ENCODE measurements at places on chromosomes 7 and 10.
A peak's percentile ranks its signal among the peaks of the same experiment; 100 is the strongest.

DNA sequence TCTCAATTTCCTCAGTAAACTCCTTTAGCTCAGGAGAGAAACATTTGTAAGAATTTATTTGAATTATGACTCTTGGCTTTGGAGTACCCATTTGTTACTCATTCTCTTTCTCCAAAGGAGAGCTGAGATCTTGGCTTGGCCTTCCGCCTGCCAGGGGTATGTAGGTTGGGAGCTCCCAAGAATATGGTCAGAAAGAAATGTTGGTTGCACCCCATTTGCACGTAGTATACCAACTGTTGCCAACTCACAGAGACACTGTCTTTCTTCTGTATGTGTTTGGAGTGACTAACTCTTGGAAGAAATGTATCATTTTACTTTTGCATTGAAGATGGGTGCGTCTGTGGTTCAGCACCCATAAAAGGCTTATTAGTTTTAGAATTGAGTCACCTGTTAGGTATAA, 708.5 kb upstream of the SORCS1 start:
- no peaks in the 10 kb centered on the region for H3K4me1 ChIP-seq
- H3K4me3 ChIP-seq: no peak overlapping the region
- DNase-seq: no peak
- H3K27me3 ChIP-seq: no peaks in the 10 kb centered on the region
- H3K36me3 ChIP-seq: no peaks in the 10 kb centered on the region

DNA sequence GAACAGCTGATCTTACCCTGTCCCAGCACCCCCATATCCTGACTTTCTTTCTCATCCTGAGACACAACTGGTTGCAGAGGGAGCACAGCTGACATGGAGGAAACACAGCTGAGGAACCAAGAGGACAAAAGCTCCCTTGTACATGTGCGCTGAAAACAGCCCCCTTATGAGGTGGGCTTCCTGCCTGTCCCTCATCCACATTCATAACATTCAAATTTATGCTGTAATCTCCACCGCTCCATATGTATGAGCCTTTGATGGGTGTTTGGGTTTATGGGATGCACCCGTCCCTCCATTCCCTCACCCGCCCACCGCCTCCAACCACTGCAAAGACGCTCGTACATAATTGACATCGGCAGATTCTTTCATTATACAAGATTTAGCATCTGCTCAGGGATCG, 49.6 kb upstream of the BTRC start:
- no peak overlapping the region for H3K4me3 ChIP-seq
- no peaks in the 10 kb centered on the region for H3K36me3 ChIP-seq
- no peaks in the 10 kb centered on the region for H3K27me3 ChIP-seq
- peaks cover 7% of the 10 kb centered on the region for H3K4me1 ChIP-seq
- no peak for DNase-seq

DNA sequence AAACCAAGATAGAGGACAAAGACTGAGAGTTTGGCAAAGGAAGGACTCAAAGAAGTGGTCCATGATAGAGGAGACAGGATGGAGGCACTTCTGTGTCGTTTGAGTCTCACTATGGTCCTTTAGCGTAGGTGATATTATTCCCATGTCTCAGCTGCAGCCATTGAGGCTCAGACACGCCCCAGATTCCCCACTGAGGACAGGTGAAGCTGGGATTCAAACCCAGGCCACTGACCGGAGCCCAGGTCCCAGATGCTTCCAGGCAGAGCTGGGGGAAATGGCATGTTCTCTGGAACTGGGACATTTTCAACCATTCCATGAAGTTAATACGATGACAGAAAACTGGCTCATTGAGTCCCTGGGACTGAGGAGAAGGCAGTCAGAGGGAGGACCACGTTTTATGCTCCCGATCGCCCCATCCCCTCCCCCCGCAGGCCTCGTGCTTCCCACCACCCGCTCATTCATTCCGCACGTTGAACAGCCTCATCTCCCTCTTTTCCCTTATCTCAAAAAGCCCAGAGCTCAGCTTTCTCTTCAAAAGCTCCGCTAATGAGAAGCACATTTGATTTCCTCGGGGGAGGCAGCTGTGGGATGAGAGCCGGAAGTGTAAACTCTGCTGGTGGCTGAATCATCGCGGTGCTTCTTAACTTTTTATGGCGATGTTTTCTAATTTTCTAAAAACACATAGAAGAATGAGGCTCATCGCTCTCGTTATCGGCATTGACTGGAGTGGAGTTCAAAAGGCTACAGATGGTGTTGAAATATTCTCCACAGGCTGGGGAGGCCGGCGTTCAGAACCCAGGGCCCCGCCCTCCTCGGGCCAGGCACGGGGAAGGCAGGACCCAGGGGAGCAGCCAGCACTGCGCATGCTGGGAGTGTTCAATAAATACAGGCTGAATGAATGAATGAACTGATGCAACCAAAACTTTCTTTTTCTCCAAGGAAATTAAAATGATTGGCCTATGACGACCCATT, 64.0 kb downstream of the OAT start:
- H3K36me3 ChIP-seq: no peaks in the 10 kb centered on the region
- DNase-seq: no peak
- no peaks in the 10 kb centered on the region for H3K27me3 ChIP-seq
- no peak overlapping the region for H3K4me3 ChIP-seq

DNA sequence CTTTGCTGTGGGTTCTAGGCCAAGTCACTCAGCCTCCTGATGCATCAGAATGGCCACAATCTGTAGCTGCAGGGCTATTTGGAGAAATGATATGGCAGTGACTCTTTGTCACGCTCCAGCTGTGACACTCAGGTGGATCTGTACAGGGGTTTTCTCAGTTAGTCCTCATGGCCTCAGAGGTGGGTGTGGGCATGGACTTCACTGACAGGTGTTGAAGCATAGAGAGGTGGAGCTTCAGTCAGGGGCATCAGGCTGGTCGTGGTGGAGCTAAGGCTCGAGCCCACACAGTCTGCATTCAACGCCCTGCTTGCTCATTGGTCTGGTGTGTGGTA, 21.2 kb downstream of the PALD1 start:
- H3K36me3 ChIP-seq: no peaks in the 10 kb centered on the region
- DNase-seq: no peak
- no peak overlapping the region for H3K4me3 ChIP-seq
- no peak overlapping the region for H3K27ac ChIP-seq
- H3K27me3 ChIP-seq: no peaks in the 10 kb centered on the region

DNA sequence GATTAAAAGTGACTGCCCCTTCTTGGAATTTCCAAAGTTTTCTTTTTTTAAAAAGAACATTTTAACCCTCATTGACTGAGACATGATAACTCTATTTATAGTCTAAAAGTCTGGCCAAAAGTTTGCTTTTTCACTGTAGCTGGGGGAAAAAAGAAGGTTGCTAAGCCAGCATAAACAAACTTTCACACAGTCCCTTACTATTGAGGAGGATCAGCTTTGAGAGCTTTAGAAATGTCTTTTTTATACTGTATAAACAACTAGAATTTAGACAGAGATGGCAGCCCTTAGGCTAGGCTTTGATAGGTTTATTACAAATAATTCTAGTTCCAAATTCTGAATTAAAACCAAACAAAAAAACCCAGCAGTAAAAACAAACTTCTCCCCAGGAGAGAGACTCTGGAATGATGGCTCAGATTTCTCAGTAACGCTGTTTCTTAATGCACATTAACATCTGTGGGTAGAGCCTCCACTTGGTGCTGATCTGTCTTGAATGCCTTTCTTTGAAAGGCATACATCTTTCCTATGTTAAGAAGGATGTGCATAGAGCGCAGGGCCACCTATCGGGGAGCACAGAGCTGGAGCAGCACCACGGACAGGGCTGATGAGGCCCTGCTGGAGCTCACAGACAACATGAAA, 100.9 kb upstream of the PDLIM1 start:
- peaks cover 13% of the 10 kb centered on the region for H3K4me1 ChIP-seq
- no peak for DNase-seq
- H3K27me3 ChIP-seq: no peaks in the 10 kb centered on the region
- H3K4me3 ChIP-seq: no peak overlapping the region
- H3K27ac ChIP-seq: no peak overlapping the region

GRCh38 chr10:78516236-78516635, 482.6 kb downstream of the RPS24 start:
- H3K27ac ChIP-seq: no peak overlapping the region
- no peak overlapping the region for H3K4me3 ChIP-seq
- DNase-seq: peak; percentile 24
- H3K36me3 ChIP-seq: no peaks in the 10 kb centered on the region

GRCh38 chr7:77569514-77570232, 32.6 kb downstream of the PTPN12 start:
- peaks cover 72% of the 10 kb centered on the region for H3K36me3 ChIP-seq
- no peak for DNase-seq
- H3K4me1 ChIP-seq: peaks cover 31% of the 10 kb centered on the region
- H3K27ac ChIP-seq: peak overlapping the region; percentile 10
- no peaks in the 10 kb centered on the region for H3K27me3 ChIP-seq
- H3K4me3 ChIP-seq: no peak overlapping the region

DNA sequence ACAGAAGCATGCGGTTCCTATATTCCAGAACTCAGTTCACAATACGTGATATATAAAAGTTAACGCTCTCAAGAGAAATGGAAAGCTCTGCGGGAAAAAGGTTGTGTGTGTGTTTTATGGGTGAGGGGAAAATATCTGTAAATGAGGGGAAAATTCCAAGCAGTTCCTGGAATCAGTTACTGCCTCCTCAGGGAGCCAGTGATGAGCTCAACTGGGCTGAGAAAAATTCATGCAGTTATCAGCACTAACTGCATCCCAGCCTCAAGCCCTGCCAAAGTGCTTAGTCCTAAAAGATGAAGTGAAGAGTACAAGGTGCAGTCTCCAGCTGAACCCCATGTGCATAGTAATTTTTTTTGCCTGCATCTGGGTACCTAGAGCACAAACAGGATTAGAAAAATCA, 191.9 kb downstream of the CDK14 start:
- peaks cover 4% of the 10 kb centered on the region for H3K36me3 ChIP-seq
- H3K27me3 ChIP-seq: no peaks in the 10 kb centered on the region
- no peak overlapping the region for H3K27ac ChIP-seq
- no peak for DNase-seq

DNA sequence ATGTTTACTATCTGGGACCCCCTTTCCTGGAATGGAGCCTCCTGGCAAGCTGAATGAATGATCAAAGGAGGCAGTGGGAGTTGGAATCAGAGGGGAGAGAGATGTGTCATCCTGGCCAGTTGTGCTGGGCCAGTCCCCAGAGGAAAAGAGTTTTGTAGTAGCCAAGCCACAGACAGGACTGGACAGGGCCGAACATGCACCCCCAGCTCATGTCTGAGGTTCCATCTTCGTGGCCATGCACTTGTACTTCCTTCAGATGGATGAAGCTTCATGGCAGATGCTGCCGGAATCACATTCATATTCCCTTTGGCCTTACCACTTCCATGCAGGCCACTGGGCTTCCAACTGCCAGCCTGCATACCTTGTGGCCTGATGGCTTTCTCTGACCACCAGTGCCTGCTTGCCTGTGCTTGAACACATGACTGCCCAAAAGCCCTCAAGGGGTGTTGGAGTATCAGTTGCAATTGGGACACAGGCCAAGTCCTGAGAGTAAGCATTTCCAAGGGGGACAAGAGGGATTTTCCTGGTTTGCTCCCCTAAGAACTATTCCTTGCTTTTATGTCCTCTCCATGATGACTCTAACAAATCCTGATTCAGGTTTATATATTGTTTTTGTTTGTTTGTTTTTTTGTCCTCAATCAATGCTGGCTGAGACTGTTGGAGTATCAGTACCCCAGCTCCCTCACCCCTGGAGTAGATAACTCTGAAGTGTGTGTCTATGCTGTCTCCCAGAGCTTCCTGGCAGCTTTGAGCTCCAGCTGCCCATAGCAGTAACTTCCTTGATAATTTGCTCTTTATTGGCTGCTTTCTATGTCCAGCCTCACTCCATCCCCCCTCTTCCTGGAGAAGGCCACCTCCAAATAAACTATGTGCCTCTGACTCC, 63.6 kb downstream of the TMEM130 start:
- H3K27ac ChIP-seq: no peak overlapping the region
- DNase-seq: no peak
- H3K4me1 ChIP-seq: no peaks in the 10 kb centered on the region

DNA sequence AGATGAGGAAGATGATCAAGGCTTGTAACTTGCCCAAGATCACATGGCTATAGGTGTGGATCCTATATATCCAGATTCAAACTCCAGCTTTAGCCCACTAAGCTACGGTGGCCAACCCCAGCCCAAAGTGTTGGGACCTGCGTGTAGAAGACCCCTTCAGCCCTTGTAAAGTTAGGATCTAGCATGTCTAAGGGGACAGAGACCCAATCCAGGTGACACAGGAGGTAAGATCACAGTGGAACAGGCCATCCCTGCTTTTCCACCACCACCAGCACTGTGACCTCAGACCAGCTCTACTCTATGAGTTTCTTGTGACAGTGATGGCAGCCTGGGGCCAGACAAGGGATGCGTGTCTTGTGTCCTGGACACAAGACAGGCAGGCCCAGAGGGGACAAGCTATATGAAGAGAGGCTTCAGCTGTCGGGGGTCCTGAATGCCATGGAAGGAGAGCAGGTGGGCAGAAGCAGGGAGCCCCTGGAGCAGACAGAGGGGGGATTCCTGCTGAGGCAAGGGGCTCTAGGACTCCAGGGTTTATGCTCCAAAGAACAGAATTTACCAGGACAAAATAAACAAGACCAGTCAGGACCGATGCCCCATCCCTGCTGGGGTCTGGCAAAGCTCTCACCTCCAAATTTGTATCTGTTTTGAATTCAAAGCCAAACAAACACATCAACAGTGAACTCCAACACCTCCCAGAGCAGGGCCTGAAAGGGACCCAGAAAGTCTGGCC, 10.4 kb downstream of the GPRIN2 start:
- no peak overlapping the region for H3K27ac ChIP-seq
- H3K4me1 ChIP-seq: no peaks in the 10 kb centered on the region
- DNase-seq: peak; percentile 76

GRCh38 chr10:68080853-68081431, 5.9 kb upstream of the HERC4 start:
- no peak for DNase-seq
- no peaks in the 10 kb centered on the region for H3K36me3 ChIP-seq
- H3K4me3 ChIP-seq: no peak overlapping the region
- no peak overlapping the region for H3K27ac ChIP-seq
- H3K27me3 ChIP-seq: no peaks in the 10 kb centered on the region
- peaks cover 12% of the 10 kb centered on the region for H3K4me1 ChIP-seq

- H3K4me3 ChIP-seq: peak within 1 kb of the TSS; percentile 38
- 0 out of 2 replicates have a peak, but pooled peaks cover 3% of the 10 kb centered on the region for H3K36me3 ChIP-seq
- H3K27me3 ChIP-seq: no peaks in the 10 kb centered on the region
Observed at GRCh38 chr10:43574001-43574892, at the start of gene ZNF239. TSS of gene ZNF239 (minus strand) at chr10:43574616. CDS start at chr10:43558079, 16,537 bp downstream.

GRCh38 chr10:88370713-88371112, 212.4 kb downstream of the RNLS start:
- no peaks in the 10 kb centered on the region for H3K4me1 ChIP-seq
- no peak overlapping the region for H3K4me3 ChIP-seq
- no peaks in the 10 kb centered on the region for H3K27me3 ChIP-seq
- H3K36me3 ChIP-seq: no peaks in the 10 kb centered on the region
- no peak overlapping the region for H3K27ac ChIP-seq
- no peak for DNase-seq

GRCh38 chr7:121537031-121537430, 140.9 kb upstream of the FAM3C start:
- H3K27ac ChIP-seq: no peak overlapping the region
- H3K4me1 ChIP-seq: no peaks in the 10 kb centered on the region
- no peak overlapping the region for H3K4me3 ChIP-seq
- no peaks in the 10 kb centered on the region for H3K27me3 ChIP-seq
- DNase-seq: no peak
